WTC11 (cell line): ENCODE measurements at places on chromosomes 3 and 15.

DNA sequence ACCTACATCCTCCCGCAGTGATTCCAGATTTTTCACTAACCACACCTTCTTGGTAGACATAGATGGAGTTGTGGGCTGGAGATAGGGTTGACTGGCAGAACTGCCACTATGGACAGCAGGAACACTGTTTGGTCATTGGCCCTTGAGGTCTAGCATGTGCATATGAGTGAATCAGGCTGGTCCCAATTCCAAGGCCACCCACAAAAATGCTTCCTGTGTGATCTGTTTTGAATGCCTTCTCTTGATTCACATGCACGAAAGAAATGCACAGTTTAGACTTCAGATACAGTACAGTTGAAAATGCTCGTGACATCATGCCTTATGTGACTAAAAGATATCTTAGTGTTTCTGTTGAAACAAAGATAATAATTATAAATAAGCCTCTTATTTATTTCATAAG is 285.8 kb upstream of the SEMA6D start:
- no peak for DNase-seq

- DNase-seq: no peak
Observed at GRCh38 chr3:194572143-194572789, 61.0 kb downstream of the TMEM44 start.

DNA sequence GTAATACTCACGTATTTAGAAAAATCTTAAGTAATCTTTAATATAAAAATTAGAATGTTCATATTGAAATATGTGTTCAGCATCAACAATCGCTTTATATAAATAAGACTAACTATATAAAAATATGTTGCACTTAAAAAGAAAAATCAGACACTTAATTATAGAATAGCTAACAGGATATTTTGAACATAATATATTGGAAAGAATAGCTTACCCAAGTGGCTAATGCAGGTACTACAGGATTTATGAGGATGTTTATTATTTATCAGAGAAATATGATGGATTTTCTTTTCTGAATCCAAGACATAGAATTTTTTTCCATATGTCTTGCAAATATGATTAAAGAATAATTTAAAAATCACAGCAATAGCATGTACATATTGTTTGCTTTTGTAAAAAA is 567.9 kb upstream of the GBE1 start:
- DNase-seq: no peak

DNA sequence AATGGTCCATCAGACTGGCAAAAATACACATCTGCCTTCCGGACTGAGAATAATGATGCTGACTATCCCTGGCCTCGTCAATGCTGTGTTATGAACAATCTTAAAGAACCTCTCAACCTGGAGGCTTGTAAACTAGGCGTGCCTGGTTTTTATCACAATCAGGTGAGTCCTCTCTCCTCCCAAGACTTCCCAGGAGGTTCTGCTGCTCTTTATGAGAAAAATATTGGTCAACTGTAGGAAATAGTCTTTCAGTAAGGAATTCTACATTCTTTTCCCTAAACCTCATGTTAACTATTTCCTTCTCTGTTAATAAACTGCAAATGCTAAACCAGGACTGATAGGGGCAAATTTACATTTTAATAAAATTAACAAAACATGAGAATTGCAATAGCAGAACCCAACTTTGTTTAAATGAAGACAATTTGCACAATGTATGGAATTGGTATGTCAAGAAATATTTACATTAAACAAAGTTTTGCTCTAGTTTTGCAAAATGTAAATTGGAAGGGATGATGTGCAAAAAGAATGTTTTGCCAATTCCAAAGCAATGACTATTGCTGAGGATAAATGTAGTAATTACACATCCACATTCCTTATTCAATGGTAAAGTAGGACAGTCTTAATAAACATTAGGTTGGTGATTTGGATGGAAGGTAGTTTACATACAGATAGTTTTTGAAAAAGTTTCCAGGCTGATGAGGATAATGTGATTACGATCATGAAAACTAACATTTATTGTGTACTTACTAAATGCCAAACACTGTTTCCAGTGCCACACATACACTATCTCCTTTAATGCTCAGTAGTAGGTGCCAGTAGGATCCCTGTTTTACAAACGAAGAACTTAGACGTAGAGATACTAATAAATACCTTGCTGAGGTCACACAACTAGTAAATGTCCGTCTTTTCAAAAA is 21.1 kb downstream of the UPK1B start:
- DNase-seq: no peak

- no peak for DNase-seq
Observed at GRCh38 chr3:23952646-23953045, 7.6 kb downstream of the NR1D2 start.

- no peak for DNase-seq
Observed at GRCh38 chr3:77329116-77329515, 289.2 kb downstream of the ROBO2 start.

- DNase-seq: no peak
Observed at GRCh38 chr15:76840830-76841460, 64.2 kb downstream of the SCAPER start.

GRCh38 chr3:140570602-140571001 is 107.3 kb upstream of the TRIM42 start:
- no peak for DNase-seq

DNA sequence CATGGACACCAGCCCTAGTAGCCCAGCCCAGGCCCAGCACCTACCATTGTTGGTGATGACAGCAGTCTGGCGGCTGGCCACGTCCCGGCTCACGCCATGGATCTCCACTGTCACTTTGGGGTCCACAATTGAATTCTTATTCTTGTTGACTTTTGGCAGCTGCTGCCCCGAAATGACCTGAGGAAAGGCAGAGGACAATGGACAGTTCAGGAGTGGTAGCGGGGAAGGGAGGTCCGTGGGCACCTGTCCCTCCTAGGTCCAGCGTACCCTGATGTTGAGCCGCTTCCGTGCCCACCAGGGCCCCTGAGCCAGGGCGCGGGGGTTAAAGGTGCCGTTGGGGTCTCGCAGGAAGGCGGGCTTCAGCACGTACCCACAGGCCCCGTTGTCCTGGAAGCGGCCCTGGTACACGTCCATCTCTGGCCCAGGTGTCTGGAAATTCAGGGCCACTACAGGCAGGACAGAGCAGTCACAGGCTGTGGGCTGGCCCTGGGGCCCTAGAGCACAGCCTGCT is 17.7 kb downstream of the VILL start:
- DNase-seq: no peak

DNA sequence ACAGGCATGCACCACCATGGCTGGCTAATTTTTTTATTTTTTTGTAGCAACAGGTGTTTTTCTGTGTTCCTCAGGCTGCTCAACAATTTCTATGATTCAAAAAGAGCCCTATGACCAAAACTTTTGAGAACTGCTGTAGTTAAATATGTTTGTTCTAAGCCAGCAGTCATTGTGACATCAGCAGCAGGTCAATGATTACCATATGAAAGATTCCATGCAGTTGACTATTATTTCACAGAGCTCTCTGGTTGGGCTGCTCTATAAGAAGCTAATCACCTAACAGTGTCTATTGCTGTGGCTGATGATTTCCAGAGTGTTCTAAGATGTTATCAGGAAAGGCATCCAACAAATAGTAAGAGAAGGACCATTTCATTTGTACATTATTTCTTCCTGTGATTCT is at the start of gene CCDC54:
Gene CCDC54 (plus strand): TSS at position 289 of the 400 bp plus-strand sequence. CDS start 149 bp downstream, outside the sequence.
- DNase-seq: no peak

GRCh38 chr3:62567097-62568021 is 194.0 kb upstream of the FEZF2 start:
- no peak for DNase-seq

GRCh38 chr15:74790080-74790916 is 8.4 kb downstream of the CSK start:
- DNase-seq: no peak

DNA sequence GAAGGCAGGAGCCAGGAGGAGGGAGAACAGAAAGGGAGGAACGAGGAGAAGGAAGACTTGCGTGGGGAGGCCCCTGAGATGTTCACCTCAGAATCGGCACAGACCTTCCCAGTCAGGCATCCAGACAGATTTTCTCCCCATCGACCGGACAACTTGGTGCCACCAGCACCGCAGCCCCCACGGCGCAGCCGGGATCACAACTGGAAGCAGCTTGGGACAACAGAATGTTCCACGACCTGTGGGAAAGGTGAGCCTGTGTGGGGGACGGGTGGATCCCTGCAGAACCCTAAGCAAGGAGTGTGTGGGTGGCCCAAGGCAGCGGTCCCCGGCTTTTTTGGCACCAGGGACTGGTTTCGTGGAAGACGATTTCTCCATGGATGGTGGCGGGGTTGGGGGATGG is 72.6 kb upstream of the NR2E3 start:
- DNase-seq: no peak

DNA sequence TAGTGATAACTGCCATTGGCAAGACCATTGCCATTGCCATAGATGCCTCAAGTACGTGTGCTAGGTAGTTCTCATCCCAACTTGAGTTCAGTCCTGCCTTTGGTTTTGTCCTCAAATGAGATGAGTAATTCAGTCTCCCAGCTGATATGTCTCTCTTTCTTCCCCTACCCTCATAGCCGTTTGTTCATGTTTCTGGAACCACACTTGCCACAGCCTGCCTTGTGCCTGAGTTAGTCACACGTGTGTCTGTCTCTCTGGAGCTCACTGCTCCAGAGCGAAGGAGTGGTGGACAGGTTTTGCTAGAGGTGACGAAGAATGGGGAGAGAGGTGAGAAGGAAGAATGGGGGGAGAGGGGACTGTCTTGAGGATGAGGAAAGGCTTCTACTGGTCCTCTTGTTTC is 88.0 kb upstream of the IGF1R start:
- no peak for DNase-seq

GRCh38 chr3:127707851-127708411 is 35.2 kb downstream of the ABTB1 start:
- DNase-seq: no peak

GRCh38 chr15:46413799-46414198 is 779.0 kb downstream of the SQOR start:
- no peak for DNase-seq

- no peak for DNase-seq
Observed at GRCh38 chr15:51349156-51349844, 7.8 kb downstream of the GLDN start.

DNA sequence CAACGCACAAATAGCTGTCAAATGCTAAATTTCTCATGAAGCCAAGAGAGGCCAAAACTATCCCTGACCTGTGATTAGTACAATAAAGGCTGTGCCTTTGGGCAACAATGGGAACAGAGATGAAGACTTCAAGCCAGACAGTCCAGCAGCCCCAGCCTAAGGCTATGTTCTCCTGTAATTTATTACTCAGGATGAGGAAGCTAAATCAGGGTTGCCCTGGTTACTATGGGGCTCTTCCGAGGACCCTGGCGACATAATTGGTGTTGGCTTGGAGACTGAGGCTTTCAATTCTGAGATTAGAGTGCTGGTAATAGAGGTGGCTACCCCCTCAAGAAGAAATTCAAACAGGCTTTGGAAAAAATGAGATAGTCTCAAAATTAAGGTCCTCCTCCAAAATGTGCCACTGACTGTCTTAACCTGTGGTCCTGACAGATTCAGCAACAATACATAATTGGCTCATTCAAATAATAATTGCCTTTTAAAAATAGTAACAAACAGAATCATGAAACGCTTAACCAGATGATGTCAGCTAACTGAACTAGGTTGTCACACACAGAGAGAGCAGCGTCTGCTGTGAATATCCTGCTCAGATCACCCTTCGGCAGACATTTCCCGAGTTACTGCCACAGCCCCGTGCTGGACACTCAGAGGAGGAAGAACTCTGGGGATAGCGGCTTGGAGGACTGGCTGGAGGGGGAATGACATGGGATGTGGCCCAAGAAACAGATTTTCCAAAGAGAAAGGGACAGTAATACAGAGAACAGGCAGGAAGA is 43.0 kb downstream of the NSMCE3 start:
- DNase-seq: no peak

DNA sequence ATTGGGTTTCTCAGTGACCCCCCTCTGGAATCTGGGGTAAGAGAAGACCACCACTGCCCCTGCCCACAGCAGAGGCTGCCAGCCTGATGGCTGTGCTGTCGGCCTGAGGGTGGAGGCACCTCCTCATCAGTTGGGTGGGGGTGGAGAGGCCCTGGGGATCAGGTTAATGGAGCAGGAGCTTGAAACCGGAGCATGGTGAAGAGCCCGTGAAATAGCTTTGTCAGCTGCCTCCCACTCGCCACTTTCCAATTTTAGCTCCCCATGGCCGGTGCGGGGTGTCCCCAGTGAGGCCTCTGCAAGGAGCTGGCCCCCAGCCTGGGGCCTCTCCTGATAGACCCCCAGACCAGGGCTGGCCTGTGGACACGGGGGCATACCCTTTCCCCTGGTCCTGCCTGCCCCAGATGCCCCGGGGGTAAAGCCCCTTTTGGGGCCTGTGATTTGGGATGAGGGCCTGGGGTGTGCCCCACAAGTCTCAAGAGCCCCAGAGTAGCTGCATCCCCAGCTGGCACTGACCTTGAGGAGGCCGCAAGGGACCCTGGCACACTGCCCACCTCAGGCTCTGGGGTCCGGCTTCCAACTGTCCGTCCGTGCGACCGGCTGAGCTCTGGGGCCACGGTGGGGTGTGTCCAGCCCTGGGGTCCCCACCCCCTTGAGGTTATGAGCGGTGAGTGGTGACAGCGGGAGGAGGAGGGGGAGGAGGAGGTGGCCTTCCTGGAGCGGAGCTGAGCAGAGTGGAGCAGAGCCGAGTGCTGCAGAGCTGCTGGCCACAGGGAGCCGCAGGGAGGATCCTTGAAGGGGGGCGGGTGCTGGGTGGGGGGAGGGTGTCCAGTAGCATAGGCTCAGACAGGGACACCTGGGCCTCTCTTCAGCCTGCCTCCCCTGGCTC is at the start of gene HHATL:
Gene HHATL (minus strand): TSS at position 733 of the 886 bp plus-strand sequence. CDS start 1,972 bp downstream, outside the sequence.
- DNase-seq: no peak

DNA sequence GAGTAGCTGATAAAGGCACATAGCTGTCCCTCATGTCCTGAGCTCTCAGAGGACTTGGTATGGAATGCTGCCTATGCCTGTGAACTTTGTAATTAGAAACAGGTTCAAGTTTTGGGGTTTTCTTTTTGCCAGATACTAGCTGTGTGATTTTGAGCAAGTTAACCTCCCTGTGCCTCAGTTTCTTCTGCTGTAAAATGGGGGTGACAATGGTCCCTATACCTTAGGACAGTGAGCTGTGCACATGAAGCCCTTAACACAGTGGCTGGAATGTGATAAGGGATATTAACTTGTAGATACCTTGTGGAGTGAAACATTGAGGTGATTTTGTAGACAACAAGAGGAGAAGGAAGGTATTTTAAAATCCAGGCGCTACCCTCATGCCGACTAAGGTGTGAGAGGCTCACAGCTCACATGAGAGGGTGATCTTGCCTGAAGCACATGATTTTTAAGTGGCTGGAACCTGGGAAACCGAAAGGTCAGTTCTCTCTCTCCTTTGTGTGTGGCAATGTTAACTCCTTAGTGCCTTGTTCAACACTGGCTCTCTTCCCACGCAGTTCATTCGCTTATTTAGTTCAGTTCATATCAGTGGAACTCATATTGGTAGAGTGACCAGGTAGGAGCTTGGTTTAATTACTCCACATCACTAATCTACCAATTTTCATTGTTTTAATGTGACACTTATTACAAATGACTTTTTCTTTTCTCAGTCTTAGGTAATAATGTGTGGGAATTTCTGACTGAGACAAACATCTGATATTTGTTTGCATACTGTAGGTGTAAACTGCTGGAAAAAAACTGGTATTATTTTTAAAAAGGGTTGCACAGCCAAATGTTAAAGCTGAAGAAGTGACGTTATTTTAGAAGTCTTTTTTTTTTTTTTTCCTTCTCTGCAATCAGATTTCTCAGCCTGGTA is 236.2 kb downstream of the ITPR1 start:
- DNase-seq: no peak
